ENCODE measurements at places on chromosomes 13 and 19.

DNA sequence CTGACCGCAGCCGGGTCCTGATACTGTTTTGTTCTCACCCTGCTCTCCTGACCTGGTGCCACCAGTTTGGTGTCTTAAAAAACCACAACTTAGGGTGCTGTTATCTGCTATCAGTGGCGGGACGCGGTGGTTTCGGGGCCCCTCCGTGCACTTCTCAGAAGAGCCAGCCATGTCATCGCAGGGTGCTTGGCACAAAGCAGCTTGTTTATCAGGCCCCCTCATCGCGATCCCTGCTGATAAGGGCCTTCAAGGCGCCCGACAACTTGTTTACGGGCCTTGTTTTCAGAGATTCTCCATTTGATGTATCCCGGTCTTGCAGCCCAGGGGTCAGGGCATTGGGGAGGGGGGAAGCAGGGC is 58.1 kb upstream of the KLF2 start:
- DNase-seq: peak; percentile 39

DNA sequence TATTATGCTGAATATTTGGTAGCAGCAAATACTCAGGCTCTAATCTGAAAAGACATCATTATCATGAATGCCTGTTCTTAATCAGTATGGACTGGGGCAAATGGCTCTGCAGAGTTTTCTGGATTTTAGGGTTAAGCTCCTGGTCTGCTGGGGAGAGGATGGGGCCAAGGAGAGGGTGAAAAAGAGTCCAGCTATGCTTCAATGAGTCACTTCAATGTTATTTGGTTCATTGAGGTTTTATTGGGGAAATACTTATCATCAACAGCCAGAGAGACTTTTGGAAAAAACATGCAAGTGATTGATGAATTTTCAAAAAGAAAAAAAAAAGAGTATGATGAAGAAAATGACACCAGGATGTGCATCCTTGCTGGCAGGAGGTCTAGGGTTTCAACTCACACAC is 278.3 kb downstream of the UQCRFS1 start:
- no peak for DNase-seq

DNA sequence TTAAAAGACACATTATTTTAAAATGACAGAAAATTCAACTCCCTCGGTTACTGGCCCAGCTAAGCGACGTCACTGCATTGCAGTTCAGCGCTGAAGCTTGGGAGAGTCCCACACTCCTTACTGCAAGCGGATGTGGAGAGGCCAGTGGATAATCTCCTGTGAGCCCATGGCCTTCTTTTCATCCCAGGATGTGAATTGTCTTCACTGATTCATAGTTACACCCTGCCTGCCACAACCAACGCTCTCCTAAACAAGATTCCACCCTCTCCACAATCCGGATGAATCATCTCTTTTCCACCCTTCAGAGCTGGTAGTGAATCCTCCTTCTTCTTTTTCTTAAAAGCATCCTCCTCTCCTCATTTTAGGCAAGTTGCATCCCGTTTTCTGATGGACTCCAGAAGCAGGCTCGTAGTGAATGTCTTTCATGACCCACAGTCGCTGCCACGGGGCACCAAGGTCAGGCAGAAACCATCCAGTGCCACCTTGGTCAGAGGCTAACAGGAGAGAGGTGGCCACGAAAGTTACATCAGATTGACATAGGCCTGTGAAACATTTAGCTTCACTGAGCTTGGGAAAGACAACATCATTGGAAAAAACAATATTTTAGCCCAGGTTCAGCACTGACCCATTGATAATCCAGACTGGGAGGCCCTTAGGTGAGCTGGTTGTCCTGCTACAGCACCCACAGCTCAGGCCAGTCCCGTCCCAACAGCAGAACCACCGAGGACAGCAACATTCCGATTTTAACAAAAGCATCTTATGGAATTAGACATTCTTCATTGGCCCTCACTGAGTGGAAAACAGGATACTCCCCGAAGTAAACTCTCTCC is 2.0 kb downstream of the GJB2 start:
- DNase-seq: no peak

GRCh38 chr19:47475465-47475864 is 3.8 kb upstream of the SLC8A2 start:
- no peak for DNase-seq
